ENCODE measurements at places on chromosomes 3 and 15.

DNA sequence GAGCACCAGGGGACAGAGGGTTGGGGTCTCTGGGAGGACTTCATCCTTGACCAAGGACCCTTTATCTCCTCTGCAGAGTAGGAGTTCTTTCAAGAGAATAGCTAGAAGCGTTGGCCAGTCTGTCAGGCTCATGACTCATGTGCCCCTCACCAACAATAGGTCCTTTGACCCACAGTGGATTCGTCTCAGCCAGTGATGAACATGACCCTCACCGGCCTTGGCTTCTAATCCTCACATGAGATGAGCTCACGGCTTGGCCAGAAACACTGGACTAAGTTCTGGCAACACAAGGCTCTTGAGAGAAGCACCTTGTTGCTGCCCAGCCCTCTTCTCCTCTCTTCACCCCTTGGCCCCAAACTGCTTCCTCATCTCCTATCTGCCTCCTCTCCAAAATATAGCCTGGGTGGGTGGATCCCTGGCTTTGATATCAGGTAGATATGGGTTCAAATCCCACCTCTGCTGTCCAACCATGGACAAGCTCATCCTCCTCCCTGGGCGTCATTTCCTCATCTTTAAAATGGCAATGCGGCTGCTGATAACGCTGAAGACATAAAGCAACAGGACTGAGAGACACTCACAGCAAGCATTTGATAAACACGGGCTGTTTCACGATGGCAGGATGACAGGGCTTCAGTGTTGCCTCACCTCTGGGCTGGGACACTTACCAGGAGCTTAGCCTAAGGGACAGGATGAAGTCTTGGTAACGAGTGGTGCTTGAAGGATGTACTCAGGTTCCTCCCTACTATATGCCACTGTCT is 446.7 kb upstream of the PROK2 start:
- no peak for DNase-seq

DNA sequence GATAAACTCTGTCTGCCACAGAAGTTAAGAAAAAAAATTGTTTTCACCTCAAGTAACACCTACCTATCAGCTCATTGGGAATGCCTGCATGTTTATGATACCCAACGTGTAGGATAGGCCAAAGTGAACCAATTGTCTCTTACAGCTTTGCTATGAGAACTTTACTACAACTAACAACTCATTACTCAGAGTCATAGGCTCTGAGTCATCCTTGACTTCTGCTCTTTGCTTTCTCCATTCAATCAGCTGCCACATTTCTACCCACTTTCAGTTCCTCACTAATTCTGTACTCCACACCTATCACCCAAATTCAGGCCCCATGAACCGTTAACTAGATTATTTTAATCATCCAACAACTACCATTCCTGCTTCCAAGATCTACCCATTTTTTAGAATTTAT is 843.9 kb downstream of the TUSC7 start:
- DNase-seq, result no peak

GRCh38 chr3:154013736-154014135 is 107.5 kb upstream of the ARHGEF26 start:
- DNase-seq, result no peak

GRCh38 chr3:58567251-58567515 is 10.0 kb downstream of the FAM107A start:
- no peak for DNase-seq

GRCh38 chr3:10646531-10647335 is 141.3 kb upstream of the ATP2B2 start:
- no peak for DNase-seq

DNA sequence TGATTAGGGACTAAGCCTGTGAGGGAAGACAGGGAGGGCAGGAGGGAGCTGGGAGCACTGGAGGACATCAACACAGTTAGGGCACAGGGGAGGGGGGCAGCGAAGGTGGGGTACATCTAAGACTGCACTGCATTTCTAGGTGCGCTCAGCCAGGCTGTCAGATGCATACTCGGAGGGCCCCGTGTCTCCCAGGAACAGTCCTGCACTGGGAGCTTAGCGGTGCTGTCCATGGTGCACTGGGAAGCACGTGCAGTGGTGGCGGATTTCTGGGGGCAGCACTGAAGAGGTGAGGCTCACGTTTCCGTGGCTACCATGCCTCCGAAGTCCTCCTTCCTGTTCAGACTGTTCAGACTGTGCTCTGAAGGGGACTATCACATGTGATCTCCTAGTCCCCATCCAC is 54.4 kb downstream of the ROPN1B start:
- DNase-seq, result no peak

DNA sequence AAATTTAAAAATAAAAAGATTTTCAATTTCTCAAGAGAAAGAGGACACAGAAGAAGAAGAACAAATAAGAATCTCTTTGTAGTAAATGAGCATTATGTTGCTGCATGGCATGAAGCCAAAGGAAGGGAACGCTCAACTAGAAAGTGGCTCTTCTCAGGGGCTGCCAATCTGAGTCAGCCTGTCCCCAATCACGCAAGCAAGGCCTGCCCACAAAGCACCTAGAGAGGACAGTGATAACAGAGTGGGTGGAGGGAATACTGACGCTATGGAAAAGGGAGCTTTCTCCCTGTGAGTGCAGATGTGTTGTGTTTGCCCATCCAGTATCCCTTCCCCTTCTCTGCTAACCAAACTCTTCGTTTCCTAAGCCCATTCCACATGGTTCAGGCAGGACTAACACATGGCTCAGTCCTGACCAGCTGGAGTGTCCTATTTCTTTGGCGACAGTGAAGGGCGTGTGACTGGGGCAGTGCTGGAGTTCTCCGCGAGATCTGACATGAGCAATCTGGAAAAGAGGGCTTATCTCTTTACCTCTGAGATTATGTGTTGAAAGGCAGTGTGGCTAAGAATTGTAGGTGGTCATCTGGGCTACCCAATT is 14.2 kb downstream of the FBN1 start:
- DNase-seq, result peak; percentile 9

GRCh38 chr3:150345021-150345538 is 63.0 kb upstream of the TSC22D2 start:
- no peak for DNase-seq

DNA sequence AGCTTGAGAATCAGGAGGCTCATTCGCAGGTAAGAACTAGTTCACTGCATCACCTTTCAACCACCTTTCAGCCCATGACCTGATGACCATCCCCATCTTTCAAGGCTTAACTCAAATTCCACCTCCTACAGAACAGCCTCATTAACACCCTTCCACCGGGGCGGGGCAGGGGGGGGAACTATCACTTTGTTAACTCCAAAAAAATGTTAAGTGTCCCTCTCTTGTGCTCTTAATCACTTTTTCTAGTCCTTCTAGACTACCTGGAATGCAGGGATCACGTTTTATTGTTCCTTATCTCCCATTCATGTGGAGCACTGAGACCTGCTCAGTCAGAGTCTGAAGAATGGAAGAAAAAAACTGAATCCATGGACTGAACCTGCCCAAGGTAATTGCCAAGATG is 51.8 kb downstream of the ATP13A4 start:
- no peak for DNase-seq

DNA sequence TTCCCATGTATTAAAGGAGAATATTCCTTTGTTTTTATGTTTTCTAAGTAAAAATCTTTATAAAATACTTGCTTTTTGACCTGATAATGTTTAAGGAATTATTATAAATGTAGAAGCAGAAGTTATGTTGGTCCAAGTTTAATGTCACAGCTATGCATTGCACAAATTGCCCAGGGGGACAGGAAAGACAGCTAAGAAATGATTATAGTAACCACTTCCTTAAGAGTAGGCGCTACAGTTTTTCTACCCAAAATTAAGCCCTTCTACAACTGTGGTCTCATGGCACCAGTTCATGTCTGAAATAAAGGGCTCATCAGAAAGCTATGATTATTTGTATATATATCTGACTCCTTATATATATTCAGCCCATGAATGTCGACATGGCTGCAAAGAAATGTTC is 176.4 kb downstream of the GBE1 start:
- no peak for DNase-seq

DNA sequence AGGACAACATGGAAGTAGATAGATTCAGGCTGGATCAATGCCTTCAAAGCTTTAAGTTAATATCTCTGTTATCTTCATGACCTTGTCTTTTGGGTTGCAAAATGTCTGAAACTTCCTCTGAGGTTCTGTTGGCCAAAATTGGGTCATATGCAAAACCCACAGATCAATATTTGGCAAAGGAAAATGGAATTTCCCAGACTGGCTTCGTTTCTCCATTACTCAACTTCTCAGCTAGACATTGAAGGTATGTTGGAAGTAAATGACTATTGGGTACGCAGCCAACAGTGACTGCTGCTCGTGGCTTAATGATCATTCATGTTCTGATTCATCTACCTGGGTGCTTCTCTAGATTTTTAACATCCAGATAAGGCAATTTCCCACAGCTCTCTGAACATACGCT is 675.4 kb upstream of the SGO1 start:
- no peak for DNase-seq

GRCh38 chr15:54816401-54816800 is 380.3 kb downstream of the RSL24D1 start:
- no peak for DNase-seq

GRCh38 chr3:42749025-42749752 is 23.9 kb downstream of the CCDC13 start:
- DNase-seq, result no peak

GRCh38 chr15:50113187-50113505 is 5.9 kb downstream of the ATP8B4 start:
- DNase-seq, result no peak

DNA sequence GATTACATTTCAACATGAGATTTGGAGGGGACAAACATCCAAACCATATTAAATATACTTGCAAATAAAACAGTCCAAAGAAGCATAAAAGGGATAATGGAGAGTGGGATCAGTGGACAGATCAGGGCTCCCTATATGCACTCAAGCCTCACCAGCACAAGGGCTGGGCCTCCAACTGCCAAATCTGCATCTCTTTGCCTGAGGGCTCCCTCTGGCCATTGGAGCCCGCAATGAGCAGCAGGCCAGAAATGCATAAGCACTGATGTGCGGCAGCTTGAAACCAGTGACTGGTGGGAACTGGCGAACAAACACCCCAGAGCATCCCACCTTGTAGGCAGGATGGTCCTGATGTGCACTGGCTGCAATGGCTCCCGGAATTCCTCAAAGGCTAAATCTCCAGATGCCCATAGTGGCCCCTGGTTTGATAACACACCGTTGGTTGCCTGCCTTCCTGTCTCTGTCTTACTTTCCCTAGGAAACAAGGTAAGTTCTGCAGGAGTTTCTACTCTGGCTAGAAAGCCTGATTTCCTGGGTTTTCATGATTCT is 55.9 kb upstream of the POMGNT2 start:
- DNase-seq, result no peak

GRCh38 chr15:67307156-67307555 is 52.6 kb downstream of the IQCH start:
- no peak for DNase-seq

DNA sequence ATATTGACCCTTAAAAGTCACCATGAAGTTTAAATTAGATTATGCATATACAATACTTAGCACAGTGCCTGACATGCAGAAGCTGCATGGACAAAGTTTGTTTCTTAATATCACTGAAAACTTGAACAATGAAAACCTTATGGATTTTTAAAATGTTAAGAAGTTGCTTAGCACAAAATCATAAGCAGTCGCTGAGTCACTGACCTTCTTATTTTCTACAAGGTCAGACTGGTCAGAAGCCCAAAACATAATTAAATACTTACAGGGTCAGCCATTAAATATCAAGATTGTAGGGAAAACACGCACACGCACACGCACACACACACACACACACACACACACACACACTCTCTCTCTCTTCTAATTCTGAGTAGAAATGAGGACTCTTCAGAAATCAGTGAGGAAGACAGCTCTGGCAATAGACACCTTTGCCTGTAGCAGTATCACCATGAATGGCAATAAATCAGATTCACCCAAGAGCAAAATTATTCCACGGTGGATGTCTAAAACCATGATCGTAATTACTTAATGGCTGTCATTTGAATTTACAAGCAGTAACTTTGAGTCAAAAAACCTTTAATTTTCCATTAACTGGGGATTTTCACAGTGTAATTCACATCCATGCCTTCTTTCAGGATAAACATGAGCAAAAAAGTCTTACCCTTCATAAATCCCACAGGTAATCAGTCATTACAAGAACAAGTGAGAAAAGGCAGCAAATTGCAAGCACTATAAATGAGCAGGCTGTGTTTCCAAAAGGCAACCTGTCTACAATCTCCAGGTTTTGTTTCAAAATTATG is 147.5 kb downstream of the OSBPL10 start:
- DNase-seq, result no peak

DNA sequence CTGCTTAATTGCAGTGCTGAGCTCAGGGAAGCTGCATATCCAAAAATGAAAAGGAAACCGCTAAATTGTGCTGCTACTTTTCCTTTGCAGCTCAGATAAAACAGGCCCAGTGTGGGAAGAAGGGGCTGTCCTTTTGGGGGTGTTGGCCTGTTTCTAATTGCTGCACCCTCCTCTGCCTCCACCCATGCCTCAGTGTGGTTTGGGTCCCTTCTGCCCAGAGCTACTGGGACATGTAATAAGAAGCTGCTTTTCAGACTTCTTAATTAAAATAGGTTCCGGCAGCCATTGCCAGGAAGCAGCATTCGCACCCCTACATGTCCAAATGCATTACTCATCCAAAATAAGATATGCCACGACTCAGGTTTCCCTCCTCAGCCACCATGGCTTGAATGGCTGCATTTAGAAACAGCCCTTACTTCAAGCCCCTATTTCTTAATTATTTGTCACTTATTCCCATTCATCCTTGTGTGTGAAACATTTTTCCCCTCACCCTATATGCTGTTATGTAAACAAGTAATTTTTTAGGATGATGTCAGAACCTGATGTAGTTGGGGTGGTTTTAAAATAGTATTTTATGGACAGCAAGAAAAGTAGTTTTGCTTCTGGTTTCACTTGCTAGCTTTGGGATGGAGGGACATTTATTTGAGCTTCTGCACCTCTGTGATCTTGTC is 235.9 kb upstream of the CTDSPL start:
- DNase-seq, result no peak

DNA sequence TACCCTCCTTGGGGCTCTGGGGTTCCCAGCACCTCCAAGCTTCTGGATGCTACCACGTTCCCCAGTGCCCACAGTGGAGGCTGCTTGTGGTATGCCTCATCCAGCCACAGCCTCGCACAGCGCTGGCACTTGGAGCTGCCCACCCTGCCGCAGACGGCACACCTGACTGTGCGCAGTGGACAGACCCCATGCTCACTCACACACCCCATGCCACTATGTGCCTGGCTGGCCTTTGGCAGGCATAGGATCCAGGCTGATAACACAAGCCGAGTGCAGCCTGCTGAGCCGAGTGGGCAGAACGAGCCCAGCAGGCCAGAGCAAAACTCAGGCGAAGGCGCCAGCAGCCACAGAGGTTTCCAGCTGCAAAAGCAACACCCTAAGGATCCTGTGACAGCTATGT is 311.5 kb downstream of the ULK4 start:
- DNase-seq, result no peak

- DNase-seq, result no peak
These were observed 103.9 kb upstream of the ALDH1A3 start for GRCh38 chr15:100775581-100776185.

GRCh38 chr3:186502138-186502948 is 41.8 kb downstream of the CRYGS start:
- DNase-seq, result no peak

All from stimulated activated CD4-positive, alpha-beta T cell treated with anti-CD3 and anti-CD28 coated beads, Interleukin-1b, Interleukin-23, amount 100 ng/mL, for 48 hours (primary cell).